Progenitor cell of endocrine pancreas (in vitro differentiated cells): ENCODE measurements at places on chromosomes 5 and 9.

DNA sequence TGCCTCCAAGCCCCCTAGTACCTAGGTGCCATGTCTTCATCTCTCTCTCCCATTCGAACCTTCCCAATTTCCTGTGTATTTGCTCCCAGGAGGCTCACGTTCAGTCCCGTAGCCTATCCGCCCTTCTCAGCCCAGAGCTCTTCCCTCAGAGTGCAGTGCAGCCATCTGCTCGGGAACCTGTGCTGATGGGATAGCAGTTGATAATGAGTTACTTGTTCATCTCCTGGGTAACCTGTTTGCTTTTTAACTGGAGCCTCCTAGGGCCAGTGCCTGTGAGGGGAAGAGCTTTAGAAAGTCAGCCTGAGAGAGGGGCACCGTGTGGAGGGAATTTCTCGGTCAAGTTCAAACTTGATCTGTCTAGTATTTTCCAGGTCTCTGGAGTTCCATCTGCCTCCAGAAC, 229.8 kb upstream of the IL12B start:
- H3K4me3 ChIP-seq, result no peak overlapping the region
- no peak overlapping the region for H3K27ac ChIP-seq

- peaks cover 13% of the 10 kb centered on the region for H3K27me3 ChIP-seq
- H3K4me3 ChIP-seq, result no peak overlapping the region
- H3K4me1 ChIP-seq, result no peaks in the 10 kb centered on the region
- no peaks in the 10 kb centered on the region for H3K36me3 ChIP-seq
- H3K27ac ChIP-seq, result no peak overlapping the region
Observed at GRCh38 chr5:10578293-10578665, 14.4 kb downstream of the ANKRD33B start.

DNA sequence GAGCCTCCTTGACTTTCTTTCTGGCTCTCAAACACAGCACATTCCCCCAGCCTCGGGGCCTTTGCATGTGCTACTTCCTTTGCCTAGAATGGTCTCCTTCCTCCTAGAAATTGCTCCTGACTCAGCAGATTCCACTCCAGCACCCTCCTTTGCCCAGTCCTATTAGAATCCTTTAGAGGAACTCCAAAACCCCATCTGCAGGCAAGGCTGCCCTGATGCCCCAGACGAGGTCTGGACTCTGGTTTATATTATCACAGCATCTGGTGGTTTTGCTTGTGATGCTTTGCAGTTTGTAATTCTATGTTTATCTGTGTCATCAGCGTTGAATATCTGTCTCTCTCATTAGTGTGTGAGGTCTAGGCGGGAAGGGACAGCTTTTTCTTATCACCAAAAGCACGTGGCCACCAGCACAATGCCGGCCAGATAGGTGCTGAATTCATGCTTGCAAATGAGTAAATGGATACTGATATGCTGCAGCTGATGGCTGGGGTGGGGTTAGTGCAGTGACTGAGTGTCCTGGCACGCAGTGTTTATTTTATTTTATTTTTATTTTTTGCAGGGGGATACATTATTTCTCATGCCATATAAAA, 30.0 kb upstream of the ANKH start:
- DNase-seq, result no peak
- peaks cover 10% of the 10 kb centered on the region for H3K4me1 ChIP-seq
- no peak overlapping the region for H3K27ac ChIP-seq
- no peak overlapping the region for H3K4me3 ChIP-seq

DNA sequence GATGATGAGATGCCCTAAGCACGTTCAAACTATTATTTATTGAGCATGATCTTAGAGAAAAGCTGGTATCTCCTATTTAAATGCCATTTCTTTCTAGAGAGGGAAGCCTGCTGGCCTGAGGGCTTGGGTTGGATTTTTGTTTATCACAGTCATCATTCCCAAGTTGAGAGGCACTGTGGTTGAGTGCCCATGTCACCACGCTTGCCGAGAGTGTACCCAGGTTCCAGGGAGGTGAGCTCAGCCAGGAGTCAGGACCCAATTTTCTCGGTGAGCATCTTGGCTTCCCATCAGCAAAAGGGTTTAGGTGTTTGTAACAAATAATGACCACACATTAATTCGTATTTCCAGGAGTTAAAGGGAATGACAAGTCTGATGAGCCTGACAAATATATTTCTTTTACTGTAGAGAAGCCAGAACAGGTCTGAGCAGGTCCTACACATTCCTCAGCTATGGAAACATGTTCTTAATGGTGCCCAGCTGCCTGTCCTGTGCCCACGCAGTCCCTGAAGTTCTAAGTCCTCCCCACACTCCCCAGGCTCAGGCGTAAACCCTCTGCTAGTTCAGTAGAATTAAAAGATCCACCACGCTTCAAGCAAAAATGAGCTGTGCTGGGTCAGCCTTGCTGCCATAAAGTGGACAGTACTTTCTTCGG, 258.9 kb upstream of the IRX2 start:
- peaks cover 33% of the 10 kb centered on the region for H3K27me3 ChIP-seq
- H3K4me3 ChIP-seq, result no peak overlapping the region
- H3K4me1 ChIP-seq, result no peaks in the 10 kb centered on the region
- H3K27ac ChIP-seq, result no peak overlapping the region

GRCh38 chr5:145141534-145141933, 693.6 kb downstream of the PRELID2 start:
- DNase-seq, result no peak
- no peak overlapping the region for H3K27ac ChIP-seq
- H3K4me1 ChIP-seq, result peaks cover 3% of the 10 kb centered on the region

DNA sequence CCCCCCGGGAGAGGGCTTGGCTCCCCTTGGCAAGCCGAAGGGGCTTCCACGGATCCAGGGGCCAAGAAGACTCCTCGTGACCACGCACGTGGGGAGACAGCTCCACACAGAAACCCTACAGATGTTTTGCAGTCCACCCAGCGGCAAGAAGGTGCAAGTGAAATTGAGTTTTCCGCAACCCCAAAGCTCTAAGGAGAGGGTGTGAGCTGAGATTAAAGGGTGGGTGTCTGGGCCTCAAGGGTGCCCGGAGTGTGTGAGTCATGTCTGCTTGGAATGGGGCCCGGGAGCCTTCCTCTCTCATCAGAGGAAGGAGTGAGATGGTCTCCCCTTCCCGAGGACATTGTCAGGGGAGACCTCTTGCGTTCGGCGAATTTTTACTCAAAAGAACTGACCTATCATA, 79.1 kb downstream of the OLFM1 start:
- H3K27me3 ChIP-seq, result peaks cover 58% of the 10 kb centered on the region
- no peak overlapping the region for H3K4me3 ChIP-seq
- H3K4me1 ChIP-seq, result peaks cover 5% of the 10 kb centered on the region

DNA sequence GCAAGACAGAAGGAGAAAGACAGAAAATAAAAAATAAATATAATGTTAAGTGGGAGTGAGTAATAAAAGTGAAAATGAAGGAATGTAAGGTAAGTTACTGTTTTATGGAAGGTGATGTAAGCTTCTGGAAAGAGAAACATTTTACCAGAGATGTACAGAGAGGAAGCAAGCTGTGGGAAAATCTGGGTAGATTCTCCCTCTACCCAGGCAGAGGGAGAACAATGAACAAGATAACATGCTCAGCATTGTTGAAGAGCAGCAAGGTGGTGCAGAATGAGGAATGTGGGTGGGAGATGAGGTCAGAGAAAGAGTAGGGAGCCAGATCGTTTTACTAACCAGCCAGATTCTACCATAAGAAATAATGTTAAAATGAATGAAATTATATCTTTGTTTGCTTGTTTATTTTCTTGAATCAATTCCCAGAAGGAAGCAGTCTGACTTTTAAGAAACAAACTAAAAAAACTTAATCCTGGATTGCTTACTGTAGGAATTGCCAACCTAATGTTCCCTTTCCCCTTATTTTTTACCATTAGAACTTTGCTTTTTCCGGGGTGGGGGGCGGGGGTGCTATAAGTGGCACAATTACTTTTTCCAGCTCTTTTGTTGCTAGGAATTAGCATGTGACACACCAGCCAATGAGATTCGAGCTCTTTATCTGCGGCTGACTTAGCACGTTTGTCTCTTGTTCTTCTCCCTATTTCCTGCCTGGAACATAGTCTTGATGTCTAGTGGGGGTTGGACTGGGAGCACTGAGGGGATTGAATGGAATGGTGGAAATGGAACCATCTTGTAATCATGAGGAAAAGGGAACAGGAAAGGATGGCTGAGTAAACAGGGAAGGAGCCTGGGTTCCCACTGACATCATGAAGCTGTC, 356.7 kb downstream of the TMEM167A start:
- H3K4me3 ChIP-seq, result no peak overlapping the region
- no peaks in the 10 kb centered on the region for H3K36me3 ChIP-seq
- H3K27ac ChIP-seq, result no peak overlapping the region
- no peaks in the 10 kb centered on the region for H3K27me3 ChIP-seq

GRCh38 chr5:98564836-98565235, 208.6 kb upstream of the RGMB start:
- no peaks in the 10 kb centered on the region for H3K36me3 ChIP-seq
- no peak for DNase-seq
- H3K4me3 ChIP-seq, result no peak overlapping the region
- no peaks in the 10 kb centered on the region for H3K27me3 ChIP-seq
- H3K4me1 ChIP-seq, result peaks cover 9% of the 10 kb centered on the region

- no peaks in the 10 kb centered on the region for H3K27me3 ChIP-seq
- H3K27ac ChIP-seq, result no peak overlapping the region
- H3K36me3 ChIP-seq, result peaks cover 22% of the 10 kb centered on the region
- H3K4me3 ChIP-seq, result no peak overlapping the region
Observed at GRCh38 chr9:36337002-36337401, 63.1 kb downstream of the RNF38 start.

DNA sequence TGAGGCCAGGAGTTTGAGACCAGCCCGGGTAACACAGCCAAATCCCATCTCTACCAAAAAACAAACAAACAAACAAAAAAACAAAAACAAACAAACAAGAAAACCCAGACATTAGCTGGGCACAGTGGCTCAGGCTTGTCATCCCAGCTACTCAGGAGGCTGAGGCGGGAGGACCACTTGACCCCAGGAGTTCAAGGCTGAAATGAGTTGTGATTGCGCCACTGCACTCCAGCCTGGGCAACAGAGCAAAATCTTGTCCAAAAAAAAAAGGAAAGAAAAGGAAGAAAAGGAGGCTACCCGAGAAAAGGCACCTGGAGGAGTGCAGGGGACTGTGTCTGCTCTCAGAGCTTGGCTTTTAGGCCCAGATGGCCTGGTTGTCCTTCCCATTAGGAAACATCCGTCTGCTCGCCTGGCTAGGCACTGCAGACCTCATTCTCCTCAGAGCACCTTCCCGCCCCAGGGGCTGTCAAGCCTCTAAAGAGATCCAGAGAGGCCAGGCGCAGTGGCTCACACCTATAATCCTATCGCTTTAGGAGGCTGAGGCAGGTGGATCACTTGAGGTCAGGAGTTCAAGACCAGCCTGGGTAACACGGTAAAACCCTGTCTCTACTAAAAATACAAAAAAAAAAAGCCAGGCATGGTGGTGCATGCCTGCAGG, 185.3 kb upstream of the IER5L start:
- H3K4me3 ChIP-seq, result no peak overlapping the region
- no peaks in the 10 kb centered on the region for H3K36me3 ChIP-seq
- H3K27me3 ChIP-seq, result no peaks in the 10 kb centered on the region
- peaks cover 7% of the 10 kb centered on the region for H3K4me1 ChIP-seq

DNA sequence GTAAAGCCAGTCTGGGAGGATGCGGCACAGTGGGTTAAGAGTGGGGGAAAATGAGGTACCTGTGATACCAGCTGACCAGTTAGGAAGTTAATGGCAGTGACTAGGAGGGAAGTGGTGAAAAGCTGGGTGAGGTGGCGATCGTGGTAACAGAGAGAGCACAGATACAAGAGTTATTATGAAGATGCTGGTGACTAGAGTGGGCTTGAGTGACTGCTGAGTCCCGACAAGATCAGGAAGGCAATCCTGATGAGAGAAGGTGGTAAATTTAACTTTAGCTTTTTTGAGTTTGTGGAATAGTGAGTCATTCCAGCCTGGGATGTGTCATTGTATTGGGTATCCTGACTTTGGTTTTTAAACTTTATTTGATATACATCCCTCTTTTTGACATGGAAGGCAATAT, 38.8 kb downstream of the CMYA5 start:
- peaks cover 5% of the 10 kb centered on the region for H3K4me1 ChIP-seq
- no peak for DNase-seq
- no peak overlapping the region for H3K27ac ChIP-seq
- H3K36me3 ChIP-seq, result no peaks in the 10 kb centered on the region
- H3K27me3 ChIP-seq, result peaks cover 26% of the 10 kb centered on the region

GRCh38 chr5:113293068-113293974, 141.5 kb downstream of the TSSK1B start:
- H3K4me1 ChIP-seq, result peaks cover 24% of the 10 kb centered on the region
- DNase-seq, result no peak
- H3K4me3 ChIP-seq, result peak overlapping the region; percentile 94
- no peaks in the 10 kb centered on the region for H3K36me3 ChIP-seq
- H3K27ac ChIP-seq, result peak overlapping the region; percentile 57

GRCh38 chr9:105131981-105132380, 112.5 kb upstream of the SLC44A1 start:
- peaks cover 4% of the 10 kb centered on the region for H3K4me1 ChIP-seq
- no peak overlapping the region for H3K4me3 ChIP-seq
- no peak overlapping the region for H3K27ac ChIP-seq
- no peaks in the 10 kb centered on the region for H3K36me3 ChIP-seq
- DNase-seq, result no peak
- no peaks in the 10 kb centered on the region for H3K27me3 ChIP-seq

GRCh38 chr5:37111426-37112382, 137.5 kb downstream of the CPLANE1 start:
- H3K27me3 ChIP-seq, result peaks cover 10% of the 10 kb centered on the region
- H3K4me3 ChIP-seq, result no peak overlapping the region
- no peak for DNase-seq
- no peaks in the 10 kb centered on the region for H3K4me1 ChIP-seq
- H3K36me3 ChIP-seq, result peaks cover 57% of the 10 kb centered on the region
- H3K27ac ChIP-seq, result no peak overlapping the region

GRCh38 chr5:168612996-168613395, 33.8 kb upstream of the PANK3 start:
- H3K27ac ChIP-seq, result no peak overlapping the region
- H3K27me3 ChIP-seq, result peaks cover under 1% of the 10 kb centered on the region
- H3K4me3 ChIP-seq, result no peak overlapping the region
- peaks cover 4% of the 10 kb centered on the region for H3K4me1 ChIP-seq

DNA sequence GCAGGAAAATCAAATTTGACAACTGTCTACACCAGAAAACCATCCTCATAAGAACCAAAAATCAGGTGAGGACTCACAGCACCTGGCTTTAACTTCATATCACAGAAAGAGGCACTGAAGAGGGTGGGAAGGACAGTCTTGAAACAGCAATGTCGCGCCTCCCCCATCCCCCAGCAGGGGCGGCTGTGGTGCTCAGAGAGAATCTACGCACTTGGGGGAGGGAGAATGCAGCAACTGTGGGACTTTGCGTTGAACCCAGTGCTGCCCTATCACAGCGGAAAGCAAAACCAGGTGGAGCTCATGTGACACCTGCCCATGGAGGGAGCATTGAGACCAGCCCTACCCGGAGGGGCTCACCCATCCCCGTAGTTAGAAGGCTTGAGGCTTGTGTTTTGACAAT, 191.8 kb downstream of the MSX2 start:
- DNase-seq, result no peak
- H3K4me3 ChIP-seq, result no peak overlapping the region
- no peaks in the 10 kb centered on the region for H3K4me1 ChIP-seq
